B cell (primary cell): ENCODE measurements at places on chromosomes 5 and 9. TPM values are rescaled to one million over a fixed set of nuclear protein-coding genes. Genes with fewer than 3 reads are reported as not detected.

DNA sequence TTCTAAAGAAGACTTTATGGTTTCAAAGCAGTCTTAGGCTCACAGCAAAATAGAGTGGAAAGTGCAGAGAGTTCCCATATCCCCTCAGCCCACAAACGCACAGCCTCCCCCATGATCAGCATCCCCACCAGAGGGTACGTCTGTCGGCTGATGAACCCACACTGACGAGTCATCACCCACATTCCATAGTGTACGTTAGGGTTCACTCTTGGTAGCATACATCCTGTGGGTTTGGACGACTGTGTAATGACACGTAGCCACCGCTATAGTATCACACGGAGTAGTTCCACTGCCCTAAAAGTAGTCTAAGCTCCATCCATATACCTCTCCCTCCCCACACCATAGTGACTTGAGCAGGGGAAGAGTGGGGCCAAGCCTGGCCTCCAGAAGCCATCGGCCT, 135.7 kb upstream of the PHYKPL start:
- no peak overlapping the region for H3K4me3 ChIP-seq
- H3K27ac ChIP-seq: no peak overlapping the region
- no peaks in the 10 kb centered on the region for H3K27me3 ChIP-seq
- no peaks in the 10 kb centered on the region for H3K4me1 ChIP-seq
- no peak for DNase-seq

DNA sequence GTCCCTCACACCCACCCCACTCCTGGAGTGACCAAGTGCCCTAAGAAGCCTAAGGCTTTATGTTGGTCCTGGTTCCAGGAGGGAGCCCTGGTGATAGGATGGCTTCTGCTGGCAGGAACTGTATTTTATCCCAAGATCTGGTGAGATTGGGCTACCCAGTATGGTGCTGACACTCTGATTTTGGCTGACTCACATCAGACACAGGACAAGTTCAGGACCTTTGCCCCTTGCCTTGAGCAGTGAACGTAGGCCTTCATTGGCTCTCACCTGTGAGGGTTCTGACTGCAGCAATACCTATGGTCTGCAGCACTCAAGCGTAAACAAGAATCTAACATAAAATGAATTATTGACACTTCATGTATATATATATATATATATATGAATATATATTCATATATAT, 25.0 kb downstream of the BHMT start:
- H3K4me1 ChIP-seq: peaks cover 10% of the 10 kb centered on the region
- H3K27me3 ChIP-seq: peaks cover 3% of the 10 kb centered on the region
- no peak overlapping the region for H3K4me3 ChIP-seq
- H3K36me3 ChIP-seq: no peaks in the 10 kb centered on the region

DNA sequence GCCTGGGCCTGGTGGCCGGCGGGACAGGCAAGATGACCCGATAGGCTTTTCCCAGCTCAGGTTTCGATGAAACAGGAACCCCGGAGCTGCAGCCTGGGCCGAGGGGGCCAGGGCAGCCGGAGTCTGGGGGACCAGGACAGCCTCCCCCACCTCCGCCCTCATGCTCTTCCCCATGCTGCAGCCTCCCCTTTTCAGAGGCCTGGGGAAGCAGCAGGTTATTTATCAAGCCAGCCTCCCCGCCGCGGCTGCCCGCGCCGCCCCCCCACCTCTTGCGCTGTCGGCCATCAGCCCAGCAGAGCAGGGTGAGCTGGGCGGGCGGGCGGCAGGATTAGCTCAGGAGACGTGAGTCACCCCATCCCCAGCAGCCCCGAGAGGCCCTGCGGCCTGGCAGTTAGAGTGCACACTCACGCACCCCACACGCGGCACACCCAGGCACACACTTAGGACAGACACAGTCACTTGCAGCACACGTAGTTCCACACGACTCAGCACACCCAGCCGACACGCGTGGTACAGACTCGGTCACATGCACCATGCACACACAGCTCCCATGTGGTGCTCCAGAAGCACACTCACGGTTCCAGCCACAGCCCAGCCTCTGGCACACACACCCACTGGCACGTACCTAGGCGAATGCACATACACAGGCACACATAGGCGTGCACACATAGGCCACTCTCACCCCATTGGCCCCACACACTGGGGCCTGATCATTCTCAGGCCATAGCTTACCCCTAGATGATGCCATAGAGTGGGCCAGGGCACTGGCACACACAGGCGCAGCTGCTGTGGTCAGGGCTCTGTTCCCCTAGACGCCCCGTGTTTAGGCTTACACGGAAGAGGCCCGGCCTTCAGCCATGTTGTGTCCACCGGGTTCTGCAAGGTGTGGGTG, 13.0 kb downstream of the CXXC5 start:
- DNase-seq: peak; percentile 65
- H3K27ac ChIP-seq: peak overlapping the region; percentile 43
- H3K4me3 ChIP-seq: peak overlapping the region; percentile 16
- peaks cover 98% of the 10 kb centered on the region for H3K4me1 ChIP-seq
- no peaks in the 10 kb centered on the region for H3K27me3 ChIP-seq
- no peaks in the 10 kb centered on the region for H3K36me3 ChIP-seq

GRCh38 chr9:85172001-85172978, 502.8 kb downstream of the NTRK2 start:
- no peak overlapping the region for H3K4me3 ChIP-seq
- no peaks in the 10 kb centered on the region for H3K27me3 ChIP-seq
- no peaks in the 10 kb centered on the region for H3K4me1 ChIP-seq
- DNase-seq: no peak

GRCh38 chr5:82058710-82059109, 86.9 kb downstream of the ATG10 start:
- no peaks in the 10 kb centered on the region for H3K4me1 ChIP-seq
- no peaks in the 10 kb centered on the region for H3K36me3 ChIP-seq
- DNase-seq: no peak
- H3K27me3 ChIP-seq: no peaks in the 10 kb centered on the region
- no peak overlapping the region for H3K4me3 ChIP-seq
- no peak overlapping the region for H3K27ac ChIP-seq

CCDC152 gene
- total RNA-seq: 4.2 and 4.8 TPM in 2 replicates

- peaks cover 16% of the 10 kb centered on the region for H3K4me1 ChIP-seq
- peak overlapping the region; percentile 49 for H3K4me3 ChIP-seq
- H3K27me3 ChIP-seq: peaks cover 35% of the 10 kb centered on the region
- no peaks in the 10 kb centered on the region for H3K36me3 ChIP-seq
- H3K27ac ChIP-seq: no peak overlapping the region
- no peak for DNase-seq
Measured at GRCh38 chr5:161546095-161546469, 443 bp downstream of the GABRB2 start.

OR13D1 gene
- not detected in 2 replicates for total RNA-seq

DNA sequence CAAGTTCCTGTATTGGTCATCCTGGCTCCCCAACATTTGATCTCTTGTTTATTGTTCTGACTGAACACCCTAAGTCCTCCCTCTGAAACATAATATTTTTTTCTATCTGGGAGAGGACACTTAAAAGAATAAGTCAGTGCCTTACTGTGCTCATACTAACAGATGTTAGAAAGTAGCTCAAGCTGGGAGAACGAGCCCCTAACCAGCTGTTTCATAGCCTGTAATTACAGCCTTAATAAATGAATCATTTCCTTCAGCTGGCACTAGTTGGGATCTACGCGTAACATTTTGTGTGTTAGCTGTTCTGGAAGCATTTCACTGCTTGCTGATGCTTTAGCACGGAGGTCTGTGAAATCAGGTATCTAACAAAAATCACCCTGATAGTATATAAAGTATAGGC, 345.9 kb upstream of the RIOK2 start:
- no peaks in the 10 kb centered on the region for H3K27me3 ChIP-seq
- no peak overlapping the region for H3K4me3 ChIP-seq
- no peaks in the 10 kb centered on the region for H3K4me1 ChIP-seq

KIF12 gene
- total RNA-seq: not detected in 2 replicates

GRCh38 chr5:68243681-68244080, 28.1 kb downstream of the PIK3R1 start:
- peak overlapping the region; percentile 5 for H3K4me3 ChIP-seq
- H3K27ac ChIP-seq: peak overlapping the region; percentile 1
- H3K4me1 ChIP-seq: peaks cover 34% of the 10 kb centered on the region

SLC25A48 gene
- not detected in 2 replicates for total RNA-seq

SCAI gene
- 19.8 and 21.4 TPM in 2 replicates for total RNA-seq

DNA sequence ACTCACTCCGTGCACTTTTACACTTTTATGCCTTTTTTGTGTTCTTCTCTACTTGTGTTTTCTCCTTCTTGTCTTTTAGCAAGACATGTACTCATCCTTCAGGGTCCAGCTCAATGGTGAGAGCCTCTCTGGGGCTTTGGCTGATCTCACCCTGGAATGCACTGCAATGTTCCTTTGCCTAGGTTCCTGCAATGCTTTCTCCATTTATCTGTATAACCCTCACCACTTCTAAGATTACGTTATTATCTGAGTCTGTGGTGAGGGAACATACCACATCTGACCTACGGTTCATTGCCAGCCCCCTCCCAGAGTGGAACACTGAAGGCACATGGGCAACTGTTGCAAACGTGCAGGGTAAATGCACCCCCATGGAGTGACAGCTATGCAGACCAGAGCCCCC, 47.3 kb downstream of the KCNIP1 start:
- H3K27me3 ChIP-seq: no peaks in the 10 kb centered on the region
- H3K4me3 ChIP-seq: no peak overlapping the region
- H3K27ac ChIP-seq: no peak overlapping the region
- H3K4me1 ChIP-seq: no peaks in the 10 kb centered on the region

EEIG1 gene
- total RNA-seq: 245 and 267 TPM in 2 replicates

DNA sequence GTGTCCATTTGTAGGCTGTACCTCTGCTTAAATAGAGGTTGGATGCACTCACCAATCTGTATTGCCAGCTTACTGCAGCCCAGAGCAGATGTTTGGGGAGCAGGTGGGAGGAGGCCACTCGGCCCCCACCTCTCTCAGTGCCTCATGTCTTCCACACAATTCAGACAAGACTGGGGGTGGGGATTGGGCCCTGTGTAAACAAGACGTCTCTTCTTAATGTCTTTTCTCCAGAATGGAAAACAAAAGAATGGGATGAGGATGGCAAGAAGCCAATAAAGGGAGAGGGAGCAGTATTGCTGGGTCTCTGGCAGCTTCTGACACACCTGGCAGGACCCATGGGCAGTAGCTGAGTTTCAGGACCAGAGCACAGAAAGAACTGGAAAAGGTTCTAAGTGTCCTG, 64.9 kb downstream of the SIL1 start:
- no peaks in the 10 kb centered on the region for H3K4me1 ChIP-seq
- DNase-seq: no peak
- H3K4me3 ChIP-seq: no peak overlapping the region
- no peaks in the 10 kb centered on the region for H3K27me3 ChIP-seq

DNA sequence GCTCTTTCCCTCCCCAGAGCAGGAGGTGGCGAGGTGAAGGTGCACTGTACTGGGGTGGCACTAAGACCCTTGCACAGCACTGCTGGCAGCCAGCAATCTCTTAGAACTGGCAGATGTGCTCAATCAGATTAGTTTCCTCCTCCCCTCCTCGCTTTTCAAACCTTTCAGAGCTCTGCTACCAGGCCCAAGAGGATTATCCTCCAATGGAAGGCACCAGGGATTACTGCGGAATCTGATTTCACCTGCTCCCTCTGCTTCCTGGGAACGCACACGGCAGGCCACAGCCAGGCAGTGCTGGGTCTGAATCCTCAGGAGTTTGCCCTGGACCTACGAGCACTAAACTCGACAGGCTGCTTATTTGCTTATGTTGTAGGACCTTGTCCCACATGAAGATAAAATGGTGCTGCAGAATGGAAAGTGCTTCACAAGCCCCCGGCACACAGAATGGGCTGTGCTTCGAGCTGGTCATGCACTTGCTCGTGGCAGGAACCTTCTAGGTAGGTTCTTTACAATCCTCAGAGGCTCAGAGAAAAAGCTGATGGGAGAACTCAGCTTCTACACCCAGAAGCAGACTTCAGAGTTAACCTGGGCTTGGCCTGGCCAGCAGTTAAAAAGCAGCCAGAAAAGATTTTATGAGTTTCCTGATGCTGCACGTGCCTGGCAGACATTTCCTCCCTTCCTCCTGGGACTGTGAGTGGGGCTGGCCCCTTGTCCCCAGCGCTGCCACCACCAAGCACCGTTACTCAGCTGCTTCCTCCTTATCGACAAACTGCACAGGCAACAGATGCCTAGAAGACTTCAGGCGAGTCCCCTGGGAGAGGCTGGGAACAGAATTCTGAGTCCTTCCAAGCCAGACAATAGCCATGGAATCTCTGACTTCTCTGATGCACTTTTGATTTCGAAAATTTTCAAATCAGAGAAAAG, 33.1 kb downstream of the FABP6 start:
- no peaks in the 10 kb centered on the region for H3K36me3 ChIP-seq
- DNase-seq: no peak
- H3K27ac ChIP-seq: no peak overlapping the region
- no peak overlapping the region for H3K4me3 ChIP-seq

- no peak overlapping the region for H3K4me3 ChIP-seq
- H3K4me1 ChIP-seq: no peaks in the 10 kb centered on the region
- no peak overlapping the region for H3K27ac ChIP-seq
- H3K27me3 ChIP-seq: no peaks in the 10 kb centered on the region
- H3K36me3 ChIP-seq: no peaks in the 10 kb centered on the region
Measured at GRCh38 chr9:10899509-10899908, 286.7 kb upstream of the PTPRD start.

GRCh38 chr5:132667761-132668705, 5.8 kb upstream of the IL4 start:
- H3K36me3 ChIP-seq: no peaks in the 10 kb centered on the region
- H3K4me3 ChIP-seq: no peak overlapping the region
- DNase-seq: no peak
- H3K4me1 ChIP-seq: peaks cover 6% of the 10 kb centered on the region
- no peak overlapping the region for H3K27ac ChIP-seq

DNA sequence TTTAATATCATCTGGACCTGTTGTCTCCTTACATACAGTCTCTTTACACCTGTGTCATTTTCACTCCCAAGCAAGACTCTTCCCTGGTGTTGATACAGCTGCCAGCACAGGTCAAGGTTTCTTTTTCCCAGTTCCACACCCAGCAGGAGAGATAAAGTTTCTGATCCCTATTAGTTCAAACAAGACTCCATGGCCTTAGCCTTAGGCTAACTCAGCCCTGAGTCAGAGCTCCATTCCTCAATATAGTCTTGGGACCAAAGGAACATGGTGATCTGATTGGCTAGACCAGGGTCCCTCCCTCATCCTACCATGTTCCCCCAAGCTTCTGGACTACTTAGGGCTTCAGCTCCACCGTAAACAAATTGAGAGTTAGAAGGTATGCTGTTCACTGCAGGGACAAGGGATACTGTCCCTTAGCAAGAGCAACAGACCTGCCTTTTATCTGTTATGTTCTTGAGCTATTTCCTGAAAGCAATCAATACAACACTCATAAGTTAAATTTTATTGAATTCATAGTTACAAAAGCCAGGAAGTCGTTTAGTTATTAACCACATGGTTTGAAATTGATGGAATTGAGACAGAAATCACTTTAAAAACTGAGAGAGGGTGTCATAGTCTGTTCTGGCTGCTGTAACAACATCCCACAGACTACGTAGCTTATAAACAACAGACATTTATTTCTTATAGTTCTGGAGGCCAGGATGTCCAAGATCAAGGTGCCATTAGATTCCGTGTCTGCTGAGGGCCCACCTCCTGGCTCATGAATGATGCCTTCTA, 20.5 kb downstream of the SLC1A1 start:
- H3K27ac ChIP-seq: no peak overlapping the region
- H3K4me1 ChIP-seq: no peaks in the 10 kb centered on the region
- H3K4me3 ChIP-seq: no peak overlapping the region
- no peak for DNase-seq

PCDH1 gene
- total RNA-seq: not detected in 2 replicates
